ENCODE measurements at places on chromosomes 7 and 10.

DNA sequence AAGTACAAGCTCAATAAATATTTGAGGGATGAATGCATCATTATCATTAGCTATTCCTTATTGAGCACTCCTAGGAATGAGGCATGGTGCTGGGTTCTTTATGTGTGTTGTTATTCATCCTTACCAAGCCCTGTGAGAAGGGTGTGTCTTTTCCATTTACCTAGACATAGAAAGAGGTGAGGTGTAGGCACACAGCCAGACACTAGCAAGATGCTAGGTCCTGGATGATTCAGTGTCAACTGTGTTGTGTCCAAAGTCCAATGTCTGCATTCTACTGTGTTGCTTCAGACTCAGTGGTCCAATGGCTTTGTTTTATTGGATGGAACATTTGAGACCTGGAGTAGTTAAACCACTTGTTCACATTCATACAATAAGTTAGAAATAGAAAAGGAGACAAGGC lies 605.5 kb downstream of the LRMDA start:
- no peak for DNase-seq

DNA sequence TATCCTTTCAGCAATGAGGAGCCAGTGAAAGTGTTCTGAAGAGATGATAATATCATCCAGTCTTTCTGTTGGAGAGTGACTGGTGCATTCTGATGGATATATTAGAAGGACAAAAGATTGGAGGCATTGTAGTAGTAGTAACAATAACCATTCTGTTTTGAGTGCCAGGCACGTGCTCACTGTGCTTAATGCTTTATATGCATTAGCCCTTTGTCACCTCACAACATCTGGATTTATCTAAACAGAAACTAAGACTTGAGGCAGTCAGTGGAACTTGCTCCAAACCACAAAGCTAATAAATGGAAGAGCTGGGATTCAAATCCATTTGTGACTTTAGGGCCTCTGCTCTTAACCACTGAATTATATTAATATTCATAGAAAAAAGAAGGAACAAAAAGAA lies 84.5 kb upstream of the OIT3 start:
- DNase-seq: no peak

DNA sequence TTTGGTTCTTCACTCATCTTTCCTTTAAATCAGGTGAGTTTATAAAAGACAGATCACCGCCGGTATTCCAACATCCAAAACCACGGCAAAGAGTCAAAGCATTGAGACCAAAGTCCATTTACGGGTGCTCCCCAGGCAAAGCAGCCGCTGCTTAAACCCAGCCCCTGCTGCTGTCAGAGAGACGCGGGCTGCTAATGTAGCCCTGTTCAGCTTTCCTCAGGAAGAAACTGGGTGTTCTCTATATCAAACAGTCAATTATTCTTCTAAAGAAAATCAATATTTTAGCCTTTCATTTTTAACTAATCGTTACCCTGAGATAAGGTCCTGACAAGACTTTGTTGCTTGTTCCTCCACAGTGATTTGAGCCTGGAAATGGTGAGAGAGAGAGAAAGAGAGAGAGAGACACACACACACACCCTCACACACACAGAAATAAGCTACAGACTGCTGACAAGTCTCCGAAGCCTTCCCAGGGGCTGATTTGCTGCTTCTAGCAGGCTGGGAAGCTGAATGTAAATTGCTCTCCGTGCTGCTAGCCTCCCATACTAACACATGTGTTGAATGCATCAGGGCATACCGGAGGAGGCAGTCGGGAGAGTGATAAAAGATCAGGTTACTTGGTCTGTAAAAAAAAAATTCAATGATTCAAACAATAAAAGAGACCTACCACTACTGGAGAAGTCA lies 183.0 kb upstream of the ANK3 start:
- DNase-seq: no peak

- DNase-seq: no peak
Observed at GRCh38 chr10:45386657-45387056, 12.6 kb downstream of the ALOX5 start.

DNA sequence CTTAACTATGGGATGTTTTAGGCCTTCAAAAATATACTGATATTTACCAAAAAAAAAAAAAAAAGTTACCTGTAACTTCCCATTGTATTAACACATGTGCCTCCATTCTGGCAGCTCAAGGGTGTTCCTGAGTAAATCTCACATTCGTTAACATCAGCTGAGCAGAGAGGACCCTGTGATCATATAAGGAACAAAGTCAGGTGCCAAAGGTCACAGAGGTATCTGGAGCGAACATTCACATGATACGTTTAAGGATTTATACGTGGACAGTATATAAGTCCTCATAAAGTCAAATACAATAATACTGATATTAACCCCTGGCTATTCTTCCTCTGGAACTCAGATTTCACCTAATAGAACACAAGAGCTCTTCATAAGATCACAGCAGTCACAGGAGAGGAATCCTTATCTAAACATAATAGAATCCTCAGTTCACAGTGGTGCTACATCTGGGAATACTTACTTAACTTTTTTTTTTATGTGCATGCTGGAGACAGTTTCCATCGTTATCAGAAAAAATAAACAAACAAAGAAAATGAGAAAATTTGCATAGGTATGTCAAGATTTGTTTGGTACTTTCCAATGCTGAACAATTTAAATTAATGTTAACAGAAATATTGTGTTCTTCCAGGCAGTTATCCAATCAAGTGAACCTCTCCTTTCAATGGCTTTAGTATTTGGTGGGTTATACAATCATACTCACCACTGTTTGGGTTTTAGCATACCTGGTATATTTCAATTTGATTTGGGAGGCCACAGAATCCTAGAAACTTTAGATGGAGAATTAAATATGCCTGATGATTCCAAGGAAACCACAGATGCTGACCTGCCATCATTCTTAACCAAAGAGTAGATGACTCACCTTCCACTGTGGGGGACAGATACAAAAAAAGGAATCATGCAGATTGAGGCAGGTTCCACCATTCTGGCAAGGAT lies 6.6 kb downstream of the CUBN start:
- DNase-seq: no peak

GRCh38 chr10:112361951-112362751 lies 11.8 kb upstream of the ACSL5 start:
- DNase-seq: no peak

DNA sequence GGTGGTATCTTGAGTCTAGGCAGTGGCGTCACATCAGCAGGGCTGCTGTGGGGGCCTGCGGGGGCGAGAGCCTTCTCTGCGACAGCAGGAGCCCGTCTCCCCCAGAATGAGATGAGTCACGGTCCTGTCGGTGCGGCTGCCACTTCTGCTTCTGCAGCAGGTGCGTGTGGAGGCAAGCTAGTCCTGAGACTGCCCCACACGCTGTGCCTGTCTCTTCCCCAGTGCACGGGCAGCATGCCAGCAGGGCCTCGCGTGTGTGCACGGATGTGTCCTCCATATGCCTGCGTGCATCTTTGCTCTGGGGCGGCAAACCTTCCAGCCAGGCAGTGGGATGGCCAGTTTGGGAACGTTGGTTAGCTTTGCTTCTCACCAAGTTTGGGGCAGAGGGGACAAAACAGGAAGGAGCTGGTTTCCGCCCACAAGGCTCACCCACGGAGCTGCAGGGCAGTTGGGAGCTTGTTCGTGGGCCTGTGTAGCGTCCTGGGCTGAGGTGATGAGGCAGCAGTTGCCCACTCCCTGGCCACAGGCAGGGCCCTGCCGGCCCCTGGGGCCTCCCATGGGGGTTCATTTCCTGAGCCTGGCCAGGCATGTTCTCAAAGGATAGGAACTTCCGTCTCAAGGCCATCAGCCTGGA lies 60.8 kb upstream of the PPIF start:
- peak; percentile 66 for DNase-seq

GRCh38 chr7:4762121-4763055 lies 13.0 kb upstream of the AP5Z1 start:
- DNase-seq: no peak

- no peak for DNase-seq
Observed at GRCh38 chr7:30090111-30090510, 44.7 kb upstream of the MTURN start.

- no peak for DNase-seq
Observed at GRCh38 chr10:1715821-1716220, 21.5 kb downstream of the ADARB2 start.

GRCh38 chr7:144866189-144866588 lies 30.3 kb upstream of the TPK1 start:
- no peak for DNase-seq

GRCh38 chr10:124521429-124521871 lies 59.8 kb downstream of the LHPP start:
- DNase-seq: no peak

DNA sequence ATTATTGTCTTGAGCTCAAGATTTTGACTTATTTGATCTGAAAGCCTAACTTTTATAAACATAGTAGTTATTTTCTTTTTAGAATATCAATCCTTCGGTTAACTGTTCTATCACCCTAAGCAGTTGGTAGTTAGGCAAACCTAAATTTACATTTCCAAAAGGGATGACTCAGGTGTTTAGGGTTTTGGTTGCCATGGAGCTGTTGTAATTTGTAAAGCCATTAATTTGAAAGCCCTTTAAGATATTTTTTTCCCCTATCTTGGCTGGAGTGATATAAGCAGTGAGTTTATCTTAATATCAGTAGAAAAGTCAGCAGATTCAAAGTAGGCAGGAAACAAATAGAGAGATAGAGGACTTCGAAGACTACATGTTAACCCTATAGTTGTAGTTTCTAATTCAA lies 1472.6 kb upstream of the CELF2 start:
- no peak for DNase-seq

DNA sequence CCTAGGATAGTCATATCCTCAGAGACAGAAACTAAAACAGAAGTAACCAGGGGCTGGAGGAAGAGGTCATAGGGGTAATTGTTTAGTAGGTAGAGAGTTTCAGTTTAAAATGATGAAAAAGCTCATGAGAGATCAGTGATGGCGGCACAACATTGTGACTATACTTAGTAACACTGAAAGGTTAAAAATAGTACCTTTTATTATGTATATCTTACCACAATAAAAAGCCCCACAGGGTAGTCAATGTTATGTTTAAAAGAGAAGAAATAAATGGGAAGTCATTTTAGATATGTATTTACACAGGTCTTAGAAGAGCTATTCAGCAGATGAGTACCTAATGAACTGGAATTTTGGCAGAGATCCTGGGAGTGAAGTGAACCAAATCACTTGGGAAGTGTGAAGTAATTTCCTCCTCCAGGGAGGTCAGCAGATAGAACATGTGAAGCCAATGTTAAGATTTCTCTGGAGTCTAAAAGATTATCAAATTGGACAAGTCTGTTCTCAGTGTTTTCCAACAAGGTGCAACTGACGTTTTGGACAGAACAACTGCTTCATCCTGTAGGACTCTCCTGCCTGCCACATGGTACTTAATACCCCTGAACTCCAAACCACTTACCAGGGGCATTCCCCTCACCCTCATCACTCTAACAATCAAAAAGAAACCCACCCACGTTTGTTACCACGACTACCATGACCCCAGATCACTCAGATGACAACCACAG lies 6.4 kb downstream of the CDCA7L start:
- DNase-seq: peak; percentile 13

DNA sequence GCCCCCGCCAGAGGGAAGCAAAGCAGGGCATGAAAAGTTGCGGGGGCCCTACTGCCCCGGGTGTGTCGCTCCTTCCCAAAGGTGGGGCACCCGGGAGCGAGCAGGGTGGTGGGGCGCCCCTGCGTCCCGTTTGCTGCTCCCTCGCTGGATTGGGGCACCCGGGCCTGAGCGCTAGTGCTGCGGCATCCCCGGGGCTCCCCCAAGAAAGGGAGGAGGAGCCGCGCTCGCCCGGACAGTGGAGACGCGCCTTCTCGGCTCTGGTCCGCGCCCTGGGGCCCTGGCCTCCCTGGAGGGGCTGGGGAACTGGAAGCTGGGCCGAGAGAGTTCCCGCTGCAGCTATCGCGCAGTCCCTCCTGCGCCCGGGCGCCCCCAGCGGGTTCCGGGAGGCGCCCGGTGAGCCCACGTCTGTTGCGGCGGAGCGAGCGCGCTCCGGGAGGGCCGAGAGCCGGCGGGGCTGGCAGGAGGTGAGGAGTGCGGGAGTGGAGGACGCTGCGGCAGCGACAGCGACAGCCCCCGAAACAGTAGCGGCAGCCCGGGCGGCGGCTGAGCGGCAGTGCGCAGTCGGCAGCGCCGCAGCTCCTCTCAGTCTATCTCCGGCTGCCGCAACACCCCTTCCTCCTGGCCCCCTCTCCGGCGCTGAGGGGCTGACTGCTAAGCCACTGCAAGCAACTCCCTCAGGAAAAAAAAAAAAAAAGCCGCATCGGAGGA lies 504 bp upstream of the BMPER start:
- no peak for DNase-seq

- no peak for DNase-seq
Observed at GRCh38 chr10:16713290-16713689, 103.9 kb downstream of the RSU1 start.

GRCh38 chr7:141113131-141113530 lies 39.3 kb downstream of the TMEM178B start:
- DNase-seq: no peak

DNA sequence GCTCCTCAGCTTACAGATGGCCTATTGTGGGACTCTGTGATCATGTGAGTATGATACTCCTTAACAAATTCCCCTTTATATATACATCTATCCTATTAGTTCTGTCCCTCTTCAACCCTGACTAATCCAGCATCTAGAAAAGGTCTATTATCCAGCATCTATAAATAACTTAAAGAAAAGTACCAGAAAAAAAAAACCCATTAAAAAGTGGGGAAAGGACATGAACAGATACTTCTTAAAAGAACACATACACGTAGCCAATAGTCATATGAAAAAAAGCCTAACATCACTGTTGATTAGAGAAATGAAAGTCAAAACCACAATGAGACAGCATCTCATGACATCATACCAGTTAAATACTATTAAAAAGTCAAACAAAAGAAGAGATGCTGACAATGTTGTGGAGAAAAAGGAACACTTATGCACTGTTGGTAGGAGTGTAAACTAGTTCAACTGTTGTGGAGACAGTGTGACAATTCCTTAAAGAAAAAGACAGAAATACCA lies 549.5 kb upstream of the GRM3 start:
- DNase-seq: no peak

DNA sequence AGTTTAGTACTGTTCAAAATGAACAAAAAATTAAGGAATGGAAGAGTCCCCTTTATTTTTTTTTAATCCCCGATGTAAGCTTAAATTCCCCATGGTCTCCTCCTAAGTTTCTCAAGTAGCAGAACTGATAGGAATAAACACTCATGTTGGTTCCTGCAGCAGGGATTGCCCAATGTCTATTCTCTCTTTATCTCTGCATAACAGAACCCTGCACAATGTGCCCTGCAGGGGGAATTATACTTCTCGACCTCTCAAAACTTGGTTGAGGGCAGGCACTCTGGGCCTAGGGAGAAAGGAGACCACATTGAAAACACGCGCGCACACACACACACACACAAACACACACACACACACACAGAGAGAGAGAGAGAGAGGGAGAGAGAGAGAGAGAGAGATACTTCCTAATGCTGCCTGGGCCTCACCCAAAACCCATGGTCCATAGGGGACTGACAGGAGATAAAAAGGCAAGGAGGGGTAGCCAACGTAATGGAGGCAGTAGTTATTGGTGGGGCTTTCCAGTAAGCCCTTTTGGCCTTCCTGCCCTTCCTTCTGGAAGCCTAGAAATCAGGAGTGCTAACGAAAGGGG lies 22.7 kb downstream of the JAZF1 start:
- no peak for DNase-seq

- DNase-seq: no peak
Observed at GRCh38 chr10:77907900-77908717, 18.4 kb downstream of the DLG5 start.

GRCh38 chr10:106874604-106874889 lies 290.0 kb downstream of the SORCS1 start:
- DNase-seq: no peak
